ENCODE measurements at places on chromosomes 16 and 17.

DNA sequence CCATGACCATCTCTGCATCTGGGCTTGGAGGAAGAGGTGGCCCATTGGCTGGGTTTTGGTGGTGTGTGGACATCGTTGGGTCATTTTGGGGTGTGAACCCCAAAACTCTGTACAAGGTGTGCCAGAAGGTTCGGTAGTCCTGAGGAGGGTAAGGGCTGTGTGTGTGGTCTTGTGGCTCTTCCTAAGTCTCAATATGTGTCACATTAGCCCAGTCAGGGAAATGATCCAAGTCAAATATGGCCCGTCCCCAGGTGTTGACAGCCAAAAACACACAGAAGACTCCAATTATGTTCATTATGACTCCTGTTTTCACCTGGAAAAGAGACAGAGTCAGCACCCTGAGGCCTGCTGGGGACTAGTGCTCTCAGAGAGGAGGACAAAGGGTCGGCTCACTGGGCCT lies 27.1 kb downstream of the SLC13A5 start:
- no peak for DNase-seq

DNA sequence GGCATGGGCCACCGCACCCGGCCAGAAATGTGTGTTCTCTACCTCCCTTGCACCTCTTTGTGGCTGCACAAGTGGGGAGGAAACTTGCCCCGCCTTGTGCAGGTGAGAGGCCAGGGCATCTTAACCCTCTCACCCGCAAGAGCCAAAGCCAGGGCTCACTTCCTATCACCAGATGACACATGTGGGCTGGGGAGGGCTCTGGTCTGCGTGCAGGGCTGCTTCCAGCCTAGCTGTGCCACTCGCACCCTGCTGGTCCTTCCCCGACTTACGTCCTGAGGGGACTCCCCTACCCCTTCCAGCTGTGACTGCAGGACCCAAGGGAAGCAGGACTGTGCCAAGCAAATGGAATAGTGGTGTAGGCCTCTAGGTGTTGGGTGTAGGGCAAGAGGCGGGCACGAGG lies 6.9 kb downstream of the MIEF2 start:
- DNase-seq, result no peak

DNA sequence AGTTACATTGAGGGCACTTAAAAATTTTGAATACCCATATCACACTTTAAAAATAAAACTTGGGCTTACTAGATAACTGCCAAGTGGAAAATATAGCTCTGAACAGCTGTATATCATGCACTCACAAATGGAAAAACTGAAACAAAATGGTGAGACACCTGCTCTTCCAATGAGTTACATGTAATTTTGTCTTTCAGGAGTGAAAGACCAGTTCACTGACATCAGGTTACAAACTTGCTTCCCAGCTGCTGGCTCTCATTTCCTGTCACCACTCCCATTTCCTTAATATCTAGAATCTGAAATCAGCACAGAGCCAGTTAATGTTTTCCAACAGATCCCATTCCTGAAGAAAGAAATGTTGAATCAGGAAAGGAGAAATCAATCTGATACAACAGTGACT lies 10.8 kb downstream of the CSNK2A2 start:
- no peak for DNase-seq

- DNase-seq, result no peak
These were observed 29.9 kb downstream of the SMARCE1 start for GRCh38 chr17:40617678-40618240.

- DNase-seq, result no peak
These were observed 22.1 kb upstream of the IL21R start for GRCh38 chr16:27379919-27380318.

- no peak for DNase-seq
These were observed 64.2 kb upstream of the COX10 start for GRCh38 chr17:14004927-14005620.

DNA sequence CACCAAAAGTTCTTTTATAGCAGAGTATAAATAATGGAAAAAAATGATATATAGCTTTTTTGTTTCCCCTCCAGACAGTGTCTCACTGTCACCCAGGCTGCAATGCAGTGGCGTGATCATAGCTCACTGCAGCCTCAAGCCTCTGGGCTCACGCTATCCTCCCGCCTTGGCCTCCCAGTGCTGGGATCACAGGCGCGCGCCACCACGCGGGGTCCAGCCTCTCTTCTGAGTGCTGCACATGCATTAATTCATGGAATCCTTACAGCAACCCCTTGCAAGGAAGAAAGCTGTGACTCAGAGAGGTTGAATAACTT lies 18.0 kb upstream of the ZNF629 start:
- DNase-seq, result no peak

DNA sequence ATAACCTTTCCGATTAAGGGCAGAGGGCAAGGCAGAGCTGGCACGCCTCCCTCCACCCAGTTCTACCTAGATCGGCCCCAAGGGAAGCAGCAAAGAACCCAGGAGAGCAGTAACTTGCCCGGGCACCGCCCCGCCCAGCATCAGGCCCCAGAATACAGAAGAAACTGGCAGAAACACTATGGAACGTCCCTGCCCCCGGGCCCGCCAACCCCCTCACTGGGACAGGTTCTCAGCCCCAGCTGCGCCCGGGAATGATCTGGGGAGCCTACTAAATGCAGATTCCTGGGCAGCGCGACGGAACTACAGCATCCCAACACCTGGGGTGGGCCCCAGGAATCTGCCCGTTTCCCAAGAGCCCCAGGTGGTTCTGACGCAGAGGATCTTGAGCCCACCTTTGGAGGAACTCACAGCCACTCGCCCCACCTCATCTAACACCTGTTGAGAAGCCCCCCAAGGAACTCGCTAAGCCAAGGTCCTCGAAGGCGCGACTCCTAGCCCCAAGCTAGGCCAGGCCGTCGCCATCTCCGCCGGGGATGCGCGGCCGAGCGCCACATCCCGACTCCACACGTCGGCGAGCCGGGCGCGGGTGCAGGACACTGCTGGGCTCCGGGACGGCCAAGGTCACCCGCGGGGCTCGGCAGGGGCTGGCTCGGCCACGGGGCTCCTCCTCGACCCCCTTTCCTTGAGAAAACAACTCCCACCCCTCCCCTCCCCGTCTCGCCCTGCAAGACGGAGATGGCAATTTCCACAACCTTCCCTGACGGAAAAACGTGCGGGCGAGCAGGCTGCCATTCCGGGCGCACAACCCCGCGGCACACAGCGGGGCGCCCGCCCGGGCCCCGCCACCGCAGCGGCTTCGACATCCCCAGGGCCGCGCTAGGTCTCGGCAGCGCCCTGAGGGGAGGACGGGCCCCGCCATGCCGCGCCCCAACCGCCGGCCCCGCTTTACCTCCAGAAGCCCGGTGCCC lies 913 bp downstream of the CDIP1 start:
- no peak for DNase-seq

Data from GDM1 (cell line).